ENCODE measurements at places on chromosomes 12 and 14.
A peak's percentile ranks its signal among the peaks of the same experiment; 100 is the strongest.

DNA sequence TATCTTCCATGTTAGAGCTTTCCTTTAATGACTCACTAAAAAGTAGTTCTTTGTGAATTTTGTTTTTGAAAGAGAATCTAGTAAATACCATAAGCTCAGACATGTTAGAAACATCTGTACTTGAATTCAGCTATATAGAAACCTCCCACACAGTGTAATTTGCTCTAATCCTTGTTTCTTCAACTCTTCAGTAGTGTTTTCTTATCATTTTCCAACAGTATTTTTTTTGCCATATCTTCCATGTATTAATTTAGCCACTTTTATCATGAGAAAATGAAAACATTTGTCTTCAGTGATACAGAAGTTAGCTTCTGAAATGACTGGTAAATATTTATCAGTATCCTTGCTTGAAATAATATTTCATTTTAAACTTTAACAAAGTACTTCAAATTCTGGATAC, 73.6 kb downstream of the ARID2 start:
- no peak for DNase-seq

- DNase-seq: no peak
Observed at GRCh38 chr14:70008284-70009262, 129.4 kb downstream of the SMOC1 start.

DNA sequence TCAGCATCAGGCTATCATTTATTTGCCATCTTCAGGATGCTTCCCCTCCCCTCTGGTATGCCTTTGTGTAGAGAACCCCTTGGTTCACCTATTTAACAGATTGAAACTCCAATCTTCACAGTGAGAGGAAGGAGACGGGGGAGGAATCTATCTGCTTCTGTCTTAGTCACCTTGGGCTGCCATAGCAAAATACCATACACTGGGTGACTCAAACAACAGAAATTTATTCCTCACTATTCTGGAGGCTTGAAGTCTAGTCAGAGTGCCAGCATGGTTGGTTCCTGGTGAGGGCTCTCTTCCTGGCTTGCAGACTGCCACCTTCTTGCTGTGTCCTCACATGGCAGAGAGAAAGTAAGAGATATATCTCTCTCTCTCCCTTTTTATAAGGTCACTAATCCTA, 13.5 kb upstream of the EML1 start:
- DNase-seq: no peak

GRCh38 chr12:30599608-30600007, 96.1 kb downstream of the IPO8 start:
- no peak for DNase-seq

- no peak for DNase-seq
Observed at GRCh38 chr14:28570391-28570790, 196.2 kb upstream of the FOXG1 start.

GRCh38 chr14:58865514-58866281, 227.9 kb downstream of the DACT1 start:
- DNase-seq: peak; percentile 81

DNA sequence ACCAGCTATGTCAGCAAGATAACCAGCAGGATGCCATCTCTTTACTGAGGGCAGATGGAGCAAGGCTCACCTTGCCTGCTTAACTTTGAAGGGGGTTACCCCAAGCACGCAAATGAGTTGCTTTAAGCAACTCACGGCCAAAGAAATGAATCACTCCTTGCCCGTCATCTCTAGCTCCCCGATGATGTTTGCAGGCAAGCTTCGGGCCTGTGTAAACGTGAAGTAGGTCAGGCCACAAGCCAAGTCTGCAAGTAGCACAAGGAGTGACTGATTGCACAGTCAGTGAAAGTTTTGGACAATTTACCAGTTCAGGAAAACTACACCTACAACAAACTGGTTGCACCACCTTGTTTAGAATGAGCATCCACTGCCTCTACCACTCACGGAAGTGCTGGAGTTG, 699.7 kb upstream of the TBX3 start:
- no peak for DNase-seq

DNA sequence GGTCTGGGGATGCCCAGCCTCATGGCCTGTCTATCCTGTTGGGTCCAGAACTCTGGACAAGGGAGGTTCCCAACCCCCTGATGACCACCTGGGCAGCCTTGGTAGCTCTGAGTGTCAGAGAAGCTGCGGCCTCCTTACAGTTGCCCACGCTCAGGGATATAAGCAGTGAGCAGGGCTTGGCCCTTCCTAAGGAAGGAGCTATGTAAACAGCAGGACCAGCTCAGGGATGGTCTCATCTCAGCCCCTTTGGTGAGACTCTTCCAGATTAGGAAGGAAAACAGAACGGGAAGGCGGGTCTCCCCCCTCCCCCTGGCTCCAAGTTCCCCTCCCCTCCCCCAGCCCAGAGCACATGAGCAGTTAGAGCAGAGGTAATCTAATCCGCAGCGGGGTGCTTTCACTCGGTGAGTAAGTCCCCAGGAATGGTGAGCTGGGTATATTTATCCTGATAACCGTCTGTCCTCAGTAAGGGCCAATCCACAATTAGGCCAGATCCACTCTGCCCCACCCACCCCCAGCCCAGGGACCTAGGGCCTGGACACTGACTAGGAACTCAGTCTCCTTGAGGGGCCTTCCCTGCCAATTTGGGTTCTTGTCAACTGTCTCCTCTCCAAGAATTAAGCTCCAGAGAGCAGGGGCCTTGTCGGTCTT, 29.5 kb upstream of the RPLP0 start:
- peak; percentile 95 for DNase-seq

DNA sequence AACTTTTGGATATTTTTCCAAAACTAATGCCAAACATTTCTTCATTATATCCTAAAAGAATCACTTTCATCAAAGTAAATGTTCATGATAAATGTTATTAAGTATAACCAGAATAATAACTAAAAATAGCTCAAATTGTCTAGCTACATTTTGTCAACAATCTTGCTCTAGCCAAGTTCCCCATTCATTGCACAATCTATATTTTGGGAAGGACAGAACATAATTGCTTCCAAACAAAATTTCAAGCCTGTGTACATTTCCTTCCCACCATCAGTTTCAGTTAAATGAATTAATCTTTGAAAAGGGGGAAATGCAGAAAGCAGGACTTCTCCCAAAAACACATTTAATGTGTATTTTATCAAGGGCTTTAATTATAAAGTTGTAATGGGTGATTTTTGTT, 98.0 kb upstream of the PLEKHG7 start:
- no peak for DNase-seq

GRCh38 chr14:96795109-96795828, 1.9 kb upstream of the VRK1 start:
- no peak for DNase-seq

GRCh38 chr12:89064780-89065179, 287.5 kb downstream of the DUSP6 start:
- DNase-seq: no peak

- DNase-seq: no peak
Observed at GRCh38 chr14:91654836-91655235, 77.0 kb downstream of the CATSPERB start.

DNA sequence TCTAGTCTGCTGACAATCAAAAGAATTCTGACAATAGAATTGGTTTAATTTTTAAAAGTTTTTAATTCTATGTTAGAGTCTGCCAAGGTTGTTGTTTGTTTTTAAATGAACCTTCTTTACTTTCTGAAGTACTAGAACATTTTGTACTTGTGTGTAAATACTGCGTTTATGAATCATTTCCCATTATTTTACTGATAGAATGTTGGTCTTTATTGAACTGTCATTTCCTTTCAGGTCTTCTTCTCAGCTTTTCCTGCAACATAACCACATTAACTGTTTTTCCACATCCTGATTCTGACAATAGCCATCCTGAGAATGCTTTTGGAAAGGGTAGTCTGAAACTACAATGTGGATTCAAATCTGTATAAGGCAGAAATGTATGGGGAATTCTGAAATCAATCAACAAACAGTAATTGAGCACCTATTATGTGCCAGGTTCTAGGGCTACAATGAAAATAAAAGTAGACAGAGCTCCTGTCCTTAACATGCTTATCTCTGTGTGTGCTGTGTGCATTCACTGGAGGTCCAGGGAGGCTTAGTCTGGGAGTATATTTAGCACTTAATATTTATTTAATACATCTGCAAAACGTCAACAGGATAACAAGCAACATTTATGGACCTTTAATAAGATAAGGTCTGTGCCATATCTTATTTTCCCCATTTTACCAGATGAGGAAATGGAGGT, 73.1 kb upstream of the SLC38A2 start:
- DNase-seq: no peak

Data from HFF-Myc (cell line).